Activated T-helper 2 cell treated with anti-CD3 and anti-CD28 coated beads, Interferon-gamma antibody, Interleukin-2, Interleukin-4, amounts not matched to agents 10 μg/mL and 5 μg/mL and 100 μg/mL, durations not matched to agents 14 hours and 24 hours and 36 hours (primary cell): ENCODE measurements at places on chromosomes 5 and 9. TPM values are rescaled to one million over a fixed set of nuclear protein-coding genes. Genes with fewer than 3 reads are reported as not detected.

GRCh38 chr5:95124101-95124500 is 160.8 kb downstream of the MCTP1 start:
- no peak for DNase-seq

- DNase-seq: no peak
Measured at GRCh38 chr5:98768960-98769209, 4.6 kb upstream of the RGMB start.

DNA sequence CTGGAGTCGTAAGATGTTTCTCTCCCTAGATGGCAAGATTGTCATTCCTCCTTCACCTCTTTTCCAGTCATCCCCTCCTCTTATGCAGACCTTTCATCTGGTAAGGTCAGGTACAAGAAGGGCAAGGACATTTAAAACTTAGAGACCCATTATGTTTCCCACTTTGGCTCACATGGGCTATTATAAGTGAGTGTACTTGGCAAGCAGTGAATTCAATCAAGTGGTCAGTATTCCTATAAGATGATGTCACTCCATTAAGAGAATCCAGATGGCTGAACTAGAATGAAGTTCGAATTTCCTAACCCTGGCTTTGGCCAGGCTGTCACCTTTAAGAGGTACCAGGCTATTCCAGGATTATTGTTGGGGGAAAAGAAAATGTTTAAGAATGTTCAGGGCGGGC is 32.2 kb downstream of the ZNF131 start:
- no peak for DNase-seq

DNA sequence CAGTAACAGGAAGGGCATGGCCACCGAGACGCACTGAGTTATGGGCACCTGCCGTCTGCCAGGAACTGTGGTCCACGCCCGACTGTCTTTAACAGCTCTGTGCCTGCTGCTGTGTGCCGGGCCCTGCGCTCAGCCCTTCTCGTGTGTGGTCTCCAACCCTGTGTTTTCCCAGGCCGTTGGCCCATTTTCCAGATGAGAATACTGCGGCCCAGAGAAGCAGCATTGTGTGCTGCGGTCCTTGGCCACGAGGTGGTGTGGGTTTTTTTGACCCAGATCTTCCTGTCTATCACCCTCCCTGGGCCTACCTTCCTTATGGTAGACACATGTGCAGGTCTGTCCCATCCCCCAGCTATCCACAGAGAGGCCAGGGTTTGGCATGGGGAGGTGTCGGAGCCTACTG is 47.0 kb downstream of the RXRA start:
- no peak for DNase-seq

- DNase-seq: no peak
Measured at GRCh38 chr5:163377982-163378381, 59.4 kb upstream of the CCNG1 start.

GRCh38 chr9:121057821-121058220 is 7.7 kb upstream of the C5 start:
- no peak for DNase-seq

Gene ANKRD31
- 0.11 and 0.28 TPM in 2 replicates for total RNA-seq

Gene GLDC
- 1.0 and 1.4 TPM in 2 replicates for total RNA-seq

Gene PDZD2
- total RNA-seq: 0.05 and 0.25 TPM in 2 replicates

Gene NIPAL4
- 1.9 and 2.1 TPM in 2 replicates for total RNA-seq

Gene TAS2R1
- total RNA-seq: not detected in 2 replicates
